ENCODE measurements at places on chromosomes 5 and 9.

GRCh38 chr9:4640027-4640426, 22.1 kb upstream of the PLPP6 start:
- no peak for DNase-seq

- DNase-seq = no peak
These were observed 15.7 kb upstream of the SLC1A3 start for GRCh38 chr5:36590513-36591286.

DNA sequence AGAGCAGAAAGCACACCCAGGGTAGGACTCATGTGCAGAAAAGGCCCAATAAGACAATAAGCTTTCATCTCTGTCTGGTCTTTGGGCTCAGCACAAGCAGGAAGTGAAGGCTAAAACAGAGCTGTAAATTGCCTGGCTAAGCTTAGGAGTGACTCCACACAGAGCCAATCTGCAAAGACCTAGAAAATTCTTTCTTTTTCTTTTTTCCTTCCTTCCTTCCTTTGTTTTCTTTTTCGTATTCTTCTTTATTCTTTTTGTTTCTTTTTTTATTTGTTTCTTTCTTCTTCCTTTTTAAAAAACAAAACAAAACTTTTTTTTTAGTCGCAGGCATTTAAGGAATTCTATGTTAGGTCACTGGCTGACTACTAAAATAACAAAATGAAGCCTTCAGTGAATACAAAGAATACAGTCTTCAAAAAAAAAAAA, 12.2 kb downstream of the SLC35A4 start:
- DNase-seq = no peak

DNA sequence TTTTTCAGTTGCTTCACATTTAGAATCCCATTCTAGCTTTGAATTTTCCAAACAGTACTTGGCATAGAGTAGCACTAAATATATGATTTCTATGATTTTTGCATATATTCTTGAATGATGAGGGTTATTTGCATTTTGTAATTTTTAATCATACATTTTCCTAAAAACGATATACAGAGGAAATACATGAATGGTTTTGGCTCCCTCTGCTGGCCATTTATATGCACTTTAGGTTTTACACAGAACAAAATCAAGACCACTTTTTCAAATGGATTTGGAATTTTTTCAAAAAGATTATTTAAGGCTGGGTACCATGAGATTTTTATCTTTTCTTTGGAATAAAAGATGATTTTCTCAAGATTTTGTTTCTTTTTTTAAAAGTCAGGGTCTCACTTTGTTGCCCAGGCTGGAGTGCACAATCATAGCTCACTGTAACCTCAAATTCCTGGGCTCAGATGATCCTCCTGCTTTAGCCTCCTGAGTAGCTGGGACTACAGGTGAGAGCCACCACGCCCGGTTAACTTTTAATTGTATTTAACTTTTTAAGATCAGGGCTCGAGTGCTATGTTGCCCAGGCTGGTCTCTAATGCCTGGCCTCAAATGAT, 16.7 kb upstream of the COMMD10 start:
- no peak for DNase-seq

- no peak for DNase-seq
These were observed 764.3 kb downstream of the MTRR start for GRCh38 chr5:8633259-8633658.

- no peak for DNase-seq
These were observed 57.7 kb downstream of the RETREG1 start for GRCh38 chr5:16558984-16559629.

DNA sequence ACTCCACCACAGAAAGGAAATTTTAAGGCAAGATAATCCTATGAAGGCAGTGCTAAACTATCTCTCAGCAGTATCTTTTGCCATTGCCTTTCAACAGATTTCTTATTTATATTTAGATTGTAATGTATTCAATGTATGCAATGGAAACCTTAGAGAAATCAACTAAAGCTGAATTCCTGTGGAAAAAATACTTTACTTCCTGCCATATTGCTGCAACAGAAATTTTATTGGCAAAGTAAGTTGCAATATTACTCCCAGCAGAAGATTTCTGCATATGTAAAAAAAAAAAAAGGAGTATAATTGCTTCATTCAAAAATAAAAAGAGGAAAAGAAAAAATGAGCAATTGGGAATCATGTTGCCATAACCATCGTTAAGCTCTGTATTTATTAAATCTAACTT, 454.6 kb upstream of the CD180 start:
- DNase-seq = no peak

GRCh38 chr5:168971100-168971499, 329.8 kb downstream of the SLIT3 start:
- no peak for DNase-seq

DNA sequence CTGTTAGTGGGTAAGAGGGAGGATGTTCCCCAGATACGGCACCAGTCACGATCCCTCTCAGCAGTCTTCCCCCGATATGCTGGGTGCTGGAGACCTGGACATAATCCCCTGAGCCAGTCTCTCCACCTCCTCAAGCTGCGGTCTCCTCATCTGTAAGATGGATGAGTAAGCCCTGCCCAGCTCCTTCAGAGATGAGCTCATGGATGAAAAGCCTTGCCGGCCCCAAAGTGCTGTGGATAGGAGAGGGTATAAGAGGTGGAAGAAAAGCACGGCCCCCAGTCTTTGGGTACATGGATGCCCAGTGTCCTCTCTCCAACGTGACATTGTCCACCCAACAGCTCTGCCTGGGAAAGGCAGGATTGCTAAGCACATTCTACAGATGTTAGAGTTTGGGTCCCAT, 4.5 kb downstream of the CAMK2A start:
- DNase-seq = no peak

DNA sequence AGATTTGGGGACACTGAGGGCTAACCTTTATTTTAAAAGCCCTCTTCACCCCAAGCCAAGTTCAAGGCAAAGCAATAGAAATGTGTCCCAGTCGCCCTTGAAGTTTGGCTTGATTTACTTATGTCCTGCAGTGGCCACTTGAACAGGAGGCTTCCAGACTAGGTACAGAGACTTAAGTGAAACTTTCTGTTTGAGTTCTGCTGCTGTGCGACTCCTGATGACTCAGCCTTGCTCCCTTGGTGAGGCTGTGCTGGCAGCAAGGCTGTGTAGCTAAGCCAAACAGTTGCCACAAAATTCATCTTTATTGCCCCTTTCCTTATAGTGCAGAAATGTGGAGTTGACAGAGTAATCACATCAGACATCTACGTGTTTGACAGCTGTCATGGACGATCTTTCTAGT, 68.8 kb upstream of the NTRK2 start:
- no peak for DNase-seq

GRCh38 chr9:133160742-133161546, 2.8 kb downstream of the GBGT1 start:
- DNase-seq = no peak

- no peak for DNase-seq
These were observed 182.0 kb upstream of the MOCS2 start for GRCh38 chr5:53291528-53291927.

All from NCI-H1436 treated with DMSO at 0.1 percent for 48 hours (cell line).